ENCODE measurements at places on chromosomes 6 and 20.

GRCh38 chr20:41173161-41173721 is 35.9 kb downstream of the PLCG1 start:
- DNase-seq = no peak

- no peak for DNase-seq
These were observed 1036.9 kb upstream of the EPHA7 start for GRCh38 chr6:94456266-94456665.

- no peak for DNase-seq
These were observed 351.2 kb upstream of the RUNX2 start for GRCh38 chr6:44976677-44977641.

GRCh38 chr6:129684323-129684884 is 25.6 kb downstream of the ARHGAP18 start:
- DNase-seq = no peak

GRCh38 chr6:149451376-149452036 is 33.3 kb downstream of the ZC3H12D start:
- DNase-seq = no peak

DNA sequence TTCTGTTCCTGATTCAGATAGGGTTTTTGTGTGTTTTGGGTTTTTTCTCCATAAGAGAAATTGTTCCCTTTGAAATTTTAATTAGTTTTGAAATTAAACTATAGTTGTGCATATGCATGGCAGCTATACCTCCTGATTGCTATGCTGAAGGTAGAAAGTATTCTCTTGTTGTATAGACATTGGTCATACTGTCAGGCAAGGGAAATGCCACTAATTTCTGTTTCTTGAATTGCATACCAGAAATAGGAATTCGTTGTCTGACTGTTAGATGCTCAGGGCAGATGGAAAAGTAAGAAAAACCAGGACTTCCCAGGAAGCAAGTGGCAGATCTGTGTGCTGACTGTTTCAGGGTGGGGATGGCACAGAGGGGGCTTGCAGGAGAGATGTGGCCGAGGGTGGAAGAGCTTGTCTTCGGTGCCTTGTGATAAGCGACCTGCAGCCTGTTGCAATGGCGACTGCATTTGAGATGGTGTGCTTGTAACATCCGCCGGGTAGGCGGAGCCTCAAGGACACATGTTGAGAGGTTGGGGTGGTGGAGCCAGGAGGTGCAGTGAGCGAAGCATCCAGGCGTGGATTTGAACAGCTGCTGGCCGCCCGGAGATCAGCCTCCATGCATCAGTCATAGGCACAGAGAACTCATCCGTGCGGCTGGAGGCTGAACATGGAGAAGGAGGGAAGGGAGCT is 42.8 kb downstream of the RREB1 start:
- DNase-seq = no peak

GRCh38 chr6:42128460-42129359 is 13.7 kb downstream of the C6orf132 start:
- DNase-seq = no peak

DNA sequence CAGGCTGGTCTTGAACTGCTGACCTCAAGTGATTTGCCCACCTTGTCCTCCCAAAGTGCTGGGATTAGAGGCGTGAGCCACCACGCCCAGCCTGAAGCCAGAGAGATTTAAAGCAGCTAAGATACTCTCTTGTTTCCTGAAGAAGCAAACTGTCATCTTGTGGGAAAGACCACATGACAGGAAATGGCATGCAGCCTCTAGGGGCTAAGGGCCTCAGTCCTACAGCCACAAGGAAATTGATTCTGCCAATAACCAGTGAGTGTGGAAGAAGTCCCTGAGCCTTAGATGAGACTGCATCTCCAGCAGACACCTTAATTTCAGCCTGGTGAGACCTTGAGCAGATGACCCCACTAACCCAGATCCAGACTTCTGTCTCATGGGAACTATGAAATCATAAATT is 40.9 kb downstream of the KIZ start:
- DNase-seq = no peak

DNA sequence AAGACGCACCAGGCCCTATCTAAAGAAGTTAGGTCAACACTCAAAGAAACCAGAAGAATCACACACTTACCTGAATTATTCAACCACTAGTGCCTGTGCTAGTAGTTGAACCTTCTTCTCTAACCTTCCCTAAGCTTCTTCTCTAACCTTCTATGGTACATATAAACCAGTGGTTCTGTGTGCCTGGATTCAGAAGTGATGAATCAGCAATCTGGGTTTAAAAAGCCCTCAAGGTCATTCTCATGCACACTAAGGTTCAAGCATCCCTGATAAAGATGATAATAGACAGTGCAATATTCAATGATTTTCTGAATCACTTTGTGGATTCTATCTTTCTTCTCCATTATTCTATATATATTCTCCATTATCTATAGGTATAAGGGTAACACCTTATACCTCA is 271.4 kb upstream of the TBX18 start:
- no peak for DNase-seq

GRCh38 chr6:157020398-157020797 is 243.2 kb downstream of the ARID1B start:
- no peak for DNase-seq

GRCh38 chr6:26257272-26257671 is 107.7 kb upstream of the BTN3A2 start:
- no peak for DNase-seq

- DNase-seq = peak; percentile 73
These were observed 40.6 kb downstream of the TOX2 start for GRCh38 chr20:43955062-43955749.

GRCh38 chr6:167569879-167570278 is 245.0 kb downstream of the TTLL2 start:
- no peak for DNase-seq

DNA sequence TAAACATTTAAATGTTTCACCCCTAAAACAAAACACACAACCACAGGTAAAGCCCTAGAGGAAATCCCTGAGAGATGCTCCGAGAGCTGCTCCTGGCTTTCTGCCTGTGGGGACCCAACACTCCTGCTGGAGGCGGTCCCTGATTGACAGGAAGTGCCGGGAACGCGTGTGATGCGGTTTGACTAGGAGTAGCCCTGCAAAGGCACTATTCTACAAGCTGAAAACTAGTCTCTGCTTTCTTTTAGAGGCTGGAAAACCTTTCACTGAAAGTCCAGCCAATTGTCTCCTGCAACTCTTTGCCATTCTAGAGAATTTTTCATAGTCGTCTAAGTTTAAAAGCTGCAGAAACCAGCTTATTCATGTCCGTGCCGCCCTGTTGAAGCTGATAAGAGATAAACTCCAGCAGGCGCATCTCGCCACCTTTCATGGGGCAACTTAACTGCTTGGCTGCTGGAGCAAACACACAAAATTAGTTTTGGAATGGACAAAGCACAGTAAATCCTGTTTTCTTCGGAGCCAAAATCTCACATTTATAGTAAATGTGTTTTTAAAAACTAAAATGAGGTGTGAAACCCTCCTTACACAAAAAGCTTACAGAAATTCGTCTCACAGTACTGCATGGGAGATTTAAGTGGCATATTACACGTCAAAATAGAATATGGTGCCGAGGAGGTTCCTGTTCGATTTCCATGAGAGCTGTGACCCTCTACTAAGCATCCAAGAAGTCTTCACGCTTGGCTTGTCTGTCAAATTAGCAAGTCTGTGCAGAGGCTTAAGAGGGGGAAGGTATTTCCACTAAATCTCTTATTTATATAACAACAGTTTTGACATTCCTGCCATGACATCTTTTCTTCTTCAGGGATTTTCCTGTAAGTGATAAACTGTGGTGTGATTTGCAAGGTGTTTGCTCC is 46.9 kb downstream of the DACT2 start:
- no peak for DNase-seq
